ENCODE measurements at places on chromosomes 2 and 18. TPM values are rescaled to one million over a fixed set of nuclear protein-coding genes. Genes with fewer than 3 reads are reported as not detected.
A peak's percentile ranks its signal among the peaks of the same experiment; 100 is the strongest.

The TTN gene
- 0.02 TPM for polyA plus RNA-seq

The TUBA4B gene
- not detected for polyA plus RNA-seq

The LOXHD1 gene
- polyA plus RNA-seq = not detected

The TRAF3IP1 gene
- polyA plus RNA-seq = 6.0 TPM

The RND3 gene
- 136 TPM for polyA plus RNA-seq

The PLEK gene
- polyA plus RNA-seq = not detected

DNA sequence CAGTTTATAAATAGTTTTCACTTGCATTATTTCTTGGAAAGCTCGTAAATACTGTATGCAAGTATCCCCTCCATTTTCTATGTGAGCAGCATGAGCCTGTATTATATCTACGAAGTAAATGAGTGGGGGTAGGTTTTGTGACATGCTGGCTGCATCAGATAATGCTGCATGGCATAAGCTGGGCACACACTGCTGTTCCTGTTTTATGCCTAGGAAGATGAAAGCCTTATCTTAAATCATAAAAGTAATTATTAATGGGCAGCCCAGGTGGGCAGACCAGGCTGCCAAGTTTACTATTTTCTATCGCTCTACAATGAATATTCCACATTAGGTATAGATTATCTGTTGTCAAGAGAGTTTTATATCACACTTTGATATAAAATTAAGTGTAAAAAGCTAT is 854.6 kb downstream of the DPP10 start:
- DNase-seq = no peak

DNA sequence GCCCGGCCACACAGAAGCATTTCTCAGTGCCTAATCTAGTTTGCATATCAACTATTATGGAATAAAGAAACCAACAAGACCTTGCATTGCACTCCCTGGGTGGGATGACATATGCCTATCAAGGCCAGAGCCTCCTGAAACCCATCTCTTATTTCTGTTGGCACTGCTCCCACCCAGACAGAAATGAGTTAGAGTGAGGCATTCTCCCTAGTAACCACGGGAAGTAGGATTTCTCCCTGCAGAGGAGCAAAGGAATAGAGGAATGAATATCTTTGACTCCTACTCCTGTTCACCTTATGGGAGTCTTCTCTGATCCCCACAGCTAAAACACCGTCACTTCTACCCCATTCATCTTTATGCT is 24.2 kb upstream of the SCYGR1 start:
- DNase-seq = peak; percentile 36

DNA sequence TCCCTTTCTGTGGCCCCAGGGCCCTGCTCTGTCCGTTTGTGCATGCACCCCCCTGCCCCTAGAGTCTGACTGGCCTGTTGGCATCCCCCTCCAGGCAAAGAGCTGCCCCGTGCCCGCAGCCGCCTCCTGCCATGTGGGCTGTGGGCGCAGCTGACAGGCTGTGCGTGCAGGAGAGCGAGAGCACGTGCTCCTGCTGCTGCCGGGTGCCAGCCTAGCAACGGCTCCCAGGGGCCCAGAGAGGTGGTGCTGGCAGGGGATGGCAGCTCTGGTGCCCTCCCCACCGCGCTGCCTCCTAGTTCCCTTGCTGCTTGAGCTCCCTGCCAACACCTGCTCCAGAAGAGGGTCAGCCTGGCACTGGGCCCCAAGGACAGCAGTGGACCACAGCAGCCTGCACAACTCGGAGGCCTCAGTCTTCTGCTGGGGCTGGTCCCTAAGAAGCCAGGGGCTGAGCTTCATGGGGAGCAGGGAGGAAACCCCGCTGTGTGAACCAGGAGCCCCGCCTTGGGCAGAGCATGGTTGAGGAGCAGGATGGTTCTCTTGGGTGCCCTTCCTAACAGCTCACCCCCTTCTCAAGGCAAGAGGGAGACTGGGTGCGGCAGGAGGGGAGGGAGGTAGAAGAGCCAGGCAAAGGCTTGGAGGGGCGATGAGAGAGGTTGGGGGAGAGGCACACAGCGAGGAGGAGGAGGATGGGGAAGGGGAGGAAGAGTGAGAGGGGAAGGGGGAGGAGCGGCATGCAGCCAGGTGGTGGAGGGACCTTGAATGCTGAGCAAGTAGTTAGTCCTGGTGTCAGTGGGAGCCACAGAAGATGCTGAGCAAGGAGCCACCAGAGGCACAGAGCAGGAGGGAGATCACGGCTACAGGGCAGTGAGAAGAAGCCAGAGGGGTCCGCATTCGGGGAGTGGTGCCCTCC is 23.8 kb upstream of the PTMA start:
- DNase-seq = no peak

DNA sequence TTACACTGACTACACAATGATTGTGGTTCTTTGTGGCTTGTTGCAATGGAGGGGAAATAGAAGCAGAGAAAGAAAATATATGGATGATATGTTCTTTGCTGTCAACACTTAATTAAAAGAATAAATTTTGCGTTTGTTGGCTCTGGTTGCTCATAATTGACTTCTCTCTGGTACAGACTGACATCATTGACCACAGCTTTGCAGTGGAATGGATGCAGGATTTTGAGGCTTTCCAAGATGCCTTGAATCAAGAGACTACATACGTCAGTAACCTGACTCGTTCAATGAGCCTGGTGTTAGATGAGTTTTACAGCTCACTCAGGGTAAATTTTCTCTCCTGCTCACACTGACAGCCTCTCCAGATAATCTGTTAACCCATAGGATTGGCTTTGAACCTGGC is 9.9 kb downstream of the GPN1 start:
- DNase-seq = peak; percentile 90

GRCh38 chr2:135890835-135891234 is 14.6 kb upstream of the MCM6 start:
- no peak for DNase-seq

DNA sequence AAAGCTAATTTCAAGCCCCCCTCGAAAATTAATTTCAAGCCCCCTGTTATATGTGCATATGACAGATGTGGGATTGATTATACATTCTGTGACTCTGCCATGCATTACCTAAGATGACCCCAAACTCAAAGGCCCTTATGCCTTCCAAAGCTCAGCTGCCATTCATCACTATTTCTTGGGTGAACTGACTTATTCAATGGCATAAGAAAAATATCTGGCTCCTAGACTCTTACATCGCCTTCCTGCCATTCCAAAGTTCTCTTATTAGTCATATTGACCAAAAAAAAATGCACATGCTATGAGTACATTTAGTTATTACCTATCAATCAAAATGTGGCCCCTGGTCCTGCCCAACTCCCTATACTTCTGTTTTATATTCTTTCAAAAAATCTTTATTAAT is 291.8 kb upstream of the CHAC2 start:
- DNase-seq = no peak

DNA sequence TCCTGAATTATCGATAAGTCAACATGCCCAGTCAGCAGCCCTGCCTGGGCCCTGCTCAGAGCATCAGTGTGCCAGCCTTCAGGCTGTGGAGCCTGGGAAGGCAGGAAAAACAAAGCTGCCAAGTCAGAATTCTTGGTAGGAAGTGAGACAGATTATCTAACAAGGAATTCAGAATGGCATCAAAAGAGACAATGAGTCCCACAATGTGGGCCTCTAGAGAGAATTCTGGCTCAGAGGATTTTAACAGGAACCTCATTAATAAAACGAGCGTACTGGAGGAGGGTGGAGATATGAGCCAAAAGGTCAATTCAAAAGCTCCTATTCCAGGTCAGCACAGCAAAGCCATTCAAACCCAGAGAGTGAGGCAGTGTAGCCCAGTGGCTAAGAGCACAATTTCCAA is 327.6 kb upstream of the MMADHC start:
- DNase-seq = no peak

DNA sequence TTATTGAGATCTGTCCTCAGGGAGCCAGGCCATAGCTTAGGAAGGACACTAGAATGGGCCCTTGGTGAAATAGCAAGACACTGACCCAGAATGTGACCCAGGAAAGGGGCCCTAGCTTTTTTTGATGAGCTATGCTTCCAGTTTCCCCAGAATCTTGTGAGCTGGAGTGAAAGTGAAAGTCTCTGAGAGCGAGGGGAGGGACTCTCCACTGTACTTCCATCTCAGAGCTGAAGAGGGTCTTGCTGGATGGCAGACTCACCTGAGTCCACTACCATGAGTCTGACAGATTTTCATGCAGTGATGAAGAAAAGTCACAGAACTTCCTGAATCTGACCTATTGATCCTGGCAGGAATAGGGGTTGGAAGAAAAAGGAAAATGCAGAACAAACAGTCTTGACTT is 3.1 kb downstream of the ARHGAP25 start:
- DNase-seq = no peak

GRCh38 chr2:45851576-45852304 is 200.3 kb downstream of the PRKCE start:
- DNase-seq = peak; percentile 74

GRCh38 chr18:75124991-75125381 is 84.0 kb downstream of the PTGR3 start:
- DNase-seq = no peak

- no peak for DNase-seq
Observed at GRCh38 chr18:40875101-40875615, 1079.9 kb upstream of the PIK3C3 start.

DNA sequence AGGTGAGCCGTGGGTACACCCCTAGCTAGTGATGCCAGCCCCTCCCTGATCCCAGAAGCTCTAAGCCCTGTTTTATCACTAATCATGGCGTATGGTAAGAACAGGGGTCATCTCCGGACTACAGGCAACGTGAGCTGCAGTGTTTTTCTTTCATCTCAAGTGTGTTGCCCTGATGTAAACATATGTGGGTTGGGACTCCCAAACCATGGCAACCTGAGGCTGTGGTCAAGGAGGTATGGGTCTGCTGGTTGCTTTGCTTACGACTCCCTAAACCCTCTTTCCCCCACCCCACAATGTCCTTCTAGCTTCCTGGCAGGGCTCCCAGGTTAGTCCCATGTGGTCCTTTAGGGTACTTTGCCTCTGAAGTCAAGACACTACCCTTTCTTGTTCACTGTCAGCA is 53.6 kb upstream of the AFF3 start:
- no peak for DNase-seq

DNA sequence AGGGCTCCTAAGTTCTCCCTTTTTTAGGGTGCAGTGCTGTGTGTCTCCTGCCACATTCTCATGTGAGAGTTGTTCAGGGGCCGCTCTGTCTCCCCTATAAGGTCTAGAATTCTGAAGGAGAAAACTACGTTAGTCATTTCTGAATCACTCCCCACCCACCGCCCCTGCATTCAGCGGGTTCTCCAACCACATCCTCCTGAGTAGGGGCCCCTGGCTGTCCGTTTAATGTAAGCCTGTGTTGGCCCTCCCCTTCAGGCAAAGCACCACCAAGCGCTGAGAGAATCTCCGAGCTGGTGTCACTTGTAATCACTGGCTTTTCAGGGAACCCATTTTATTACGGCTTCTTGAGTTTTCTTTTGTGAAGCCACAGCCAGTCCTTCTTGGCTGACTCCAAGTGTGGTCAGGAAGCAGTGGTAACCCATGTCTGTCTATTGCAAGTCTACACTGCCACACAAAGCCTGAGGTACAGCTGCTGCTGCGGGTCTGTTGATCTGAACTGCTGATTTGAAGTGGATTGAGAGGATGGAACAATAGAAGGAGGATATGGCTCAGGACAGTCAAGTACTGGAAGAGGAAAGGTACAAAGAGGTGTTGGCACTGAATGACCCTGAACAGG is 16.9 kb downstream of the LCT start:
- DNase-seq = peak; percentile 72

DNA sequence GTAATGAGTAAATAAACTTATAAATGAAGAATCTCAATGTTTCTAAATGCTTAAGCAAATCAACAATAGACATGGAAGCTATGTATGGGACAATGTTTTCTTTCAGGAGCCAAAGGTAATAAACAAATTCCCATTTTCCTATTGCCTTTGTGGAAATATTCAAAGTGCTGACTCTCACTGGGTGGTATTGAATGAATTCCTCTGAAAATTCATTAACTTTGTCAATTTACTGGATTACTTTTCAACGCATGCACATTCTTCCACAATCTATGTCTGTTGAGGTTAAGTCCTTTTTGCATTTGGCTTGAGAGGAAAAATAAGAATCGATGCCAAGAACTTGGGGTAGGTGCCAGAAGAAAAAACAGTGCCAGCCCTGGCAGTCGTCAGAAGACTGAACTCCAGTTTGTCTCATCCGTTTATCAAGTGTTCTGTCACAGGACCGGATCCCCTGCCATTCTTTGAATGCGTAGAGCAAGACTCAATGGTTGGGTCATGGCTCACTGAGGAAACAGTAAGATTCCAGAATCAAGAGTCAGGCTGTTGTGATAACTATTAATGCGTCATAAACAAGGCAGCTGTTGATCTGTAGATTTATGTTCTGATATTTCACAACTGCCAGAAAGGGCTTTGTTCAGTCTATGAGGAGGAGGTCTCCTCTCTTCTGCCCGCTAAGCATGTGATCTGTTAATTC is 133.3 kb downstream of the GFPT1 start:
- DNase-seq = peak; percentile 99

DNA sequence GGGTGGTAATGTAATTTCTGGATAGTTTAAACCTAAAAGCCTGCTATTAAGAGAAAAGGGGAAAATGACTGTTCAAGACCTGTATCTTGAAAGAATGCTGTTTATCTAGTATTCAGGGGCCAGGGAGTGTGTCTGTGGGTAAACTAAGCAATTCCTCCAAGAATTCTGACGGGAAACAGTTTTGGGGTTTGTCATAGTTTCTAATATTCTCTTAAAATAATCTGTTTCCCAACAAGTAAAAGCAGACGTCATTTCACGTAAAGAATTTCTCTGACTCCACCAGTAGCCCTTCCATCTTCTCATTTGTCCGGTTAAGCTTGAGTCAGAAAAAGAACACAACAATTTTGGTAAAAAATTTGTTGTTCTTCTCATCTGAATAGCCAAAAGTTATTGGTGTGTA is 232.1 kb upstream of the EPAS1 start:
- DNase-seq = peak; percentile 81

- no peak for DNase-seq
Observed at GRCh38 chr18:79525556-79526467, 130.1 kb downstream of the NFATC1 start.

DNA sequence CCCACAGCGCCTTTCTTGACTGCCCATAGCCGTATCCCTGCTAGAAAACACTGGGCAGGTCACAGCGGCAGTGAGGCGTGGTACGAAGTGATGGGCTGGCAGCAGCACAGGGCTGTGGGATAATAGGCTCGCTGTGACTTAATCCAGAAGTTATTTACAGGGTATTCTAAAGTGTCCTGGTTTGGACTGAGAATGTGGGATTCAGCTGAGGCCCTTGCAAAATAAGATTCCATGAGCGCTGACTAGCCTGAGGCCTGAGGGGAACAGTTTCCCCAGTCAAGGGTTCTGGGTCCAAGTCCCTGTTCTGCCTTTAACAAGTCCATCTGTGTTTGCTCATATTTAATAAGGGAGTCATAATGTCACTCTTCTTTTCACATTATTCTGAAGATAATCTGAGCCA is 34.6 kb downstream of the SETBP1 start:
- no peak for DNase-seq

DNA sequence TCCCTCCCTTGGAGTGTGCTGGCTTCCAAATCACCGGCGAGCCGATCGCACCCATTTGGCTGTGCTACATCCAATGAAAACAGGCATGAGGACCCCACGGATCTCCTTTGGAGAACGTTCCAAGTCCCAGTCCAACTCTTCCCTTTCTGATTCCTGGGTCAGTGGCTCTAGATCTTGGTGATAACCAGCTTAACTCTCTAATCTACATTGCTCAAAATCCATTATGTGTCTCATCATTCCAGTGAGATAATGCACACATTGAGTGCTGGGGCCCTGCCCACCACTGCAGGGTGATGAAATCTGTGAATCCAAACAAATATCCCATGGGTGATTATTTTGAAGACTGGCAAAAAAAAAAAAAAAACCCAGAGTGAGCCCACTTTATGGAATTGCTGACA is 232.7 kb upstream of the COPS8 start:
- no peak for DNase-seq

GRCh38 chr18:13318731-13319501 is 100.4 kb downstream of the LDLRAD4 start:
- no peak for DNase-seq

Data from IMR-90 (cell line).